GM12892 (cell line): ENCODE measurements at places on chromosomes 16 and 17.

- no peak for DNase-seq
Measured at GRCh38 chr17:280216-280615, 72.4 kb downstream of the RPH3AL start.

DNA sequence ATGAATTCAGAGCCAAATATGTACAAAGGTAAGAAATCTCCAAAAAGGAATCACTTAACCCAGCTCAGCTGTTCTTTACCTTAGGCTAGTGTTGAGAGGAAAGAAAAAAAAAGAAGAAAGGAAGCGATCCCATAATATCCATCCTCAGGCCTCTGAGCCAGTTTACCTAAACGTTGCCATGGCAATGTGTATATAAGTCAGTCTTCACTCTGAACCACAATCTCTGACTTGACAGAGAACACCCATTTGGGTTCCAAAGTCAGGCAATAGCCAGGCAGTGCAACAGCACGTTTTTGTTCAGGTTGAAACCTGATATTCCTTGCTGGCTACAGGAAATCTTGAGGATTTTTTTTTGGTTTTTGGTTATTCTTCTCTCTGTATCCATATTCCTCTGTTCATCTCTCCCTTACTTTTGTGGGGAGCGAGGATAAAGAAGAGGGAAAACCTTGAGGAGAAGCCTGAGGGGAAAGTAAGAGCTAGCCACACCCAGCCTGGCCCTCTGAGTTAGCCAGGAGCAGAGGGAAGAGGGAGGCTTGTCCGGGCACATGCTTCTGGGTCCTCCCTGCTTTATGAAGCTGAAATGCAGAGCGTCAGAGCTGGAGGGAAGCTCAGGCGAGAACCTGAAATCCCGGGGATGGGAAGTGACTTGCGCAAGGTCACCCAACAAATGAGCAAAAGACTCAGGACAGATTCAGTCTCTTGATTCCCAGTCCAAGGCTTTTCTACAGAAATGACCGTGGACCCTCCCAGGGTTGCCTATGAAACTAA, 152.7 kb downstream of the SOX9 start:
- no peak for DNase-seq

- no peak for DNase-seq
Measured at GRCh38 chr17:8994319-8994718, 27.0 kb upstream of the NTN1 start.

- DNase-seq, result no peak
Measured at GRCh38 chr16:85003076-85003475, 8.3 kb downstream of the ZDHHC7 start.

GRCh38 chr16:81457326-81458133, 12.9 kb downstream of the CMIP start:
- no peak for DNase-seq

DNA sequence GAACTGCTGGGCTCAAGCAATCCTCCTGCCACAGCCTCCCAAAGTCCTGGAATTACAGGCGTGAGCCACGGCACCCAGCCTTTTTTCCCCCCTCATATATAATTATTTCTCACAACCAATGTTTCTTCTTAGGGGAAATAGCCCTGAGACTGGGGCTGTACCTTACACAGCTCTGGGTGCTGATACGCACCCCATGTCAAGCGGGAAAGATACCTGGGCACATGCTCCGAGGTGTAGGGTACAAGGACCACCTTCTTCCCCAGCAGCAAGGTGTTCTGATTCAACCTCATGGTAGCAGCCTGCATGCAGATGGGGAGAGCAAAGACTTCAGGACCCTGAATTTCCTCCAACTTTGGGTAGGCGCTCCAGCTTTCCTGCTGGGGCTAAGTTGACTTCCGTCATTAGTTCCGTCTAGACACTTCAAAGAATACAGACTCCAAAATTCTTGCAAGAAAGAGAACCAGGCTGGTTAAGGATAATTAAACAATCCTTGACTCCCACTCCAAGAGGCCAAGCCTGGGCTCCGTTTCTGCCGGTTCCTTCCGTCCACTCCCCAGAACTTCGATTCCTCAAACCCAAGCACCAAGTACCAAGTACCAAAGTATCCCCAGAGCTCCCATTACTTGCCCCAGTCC, 619 bp downstream of the NAT9 start:
- DNase-seq, result no peak

DNA sequence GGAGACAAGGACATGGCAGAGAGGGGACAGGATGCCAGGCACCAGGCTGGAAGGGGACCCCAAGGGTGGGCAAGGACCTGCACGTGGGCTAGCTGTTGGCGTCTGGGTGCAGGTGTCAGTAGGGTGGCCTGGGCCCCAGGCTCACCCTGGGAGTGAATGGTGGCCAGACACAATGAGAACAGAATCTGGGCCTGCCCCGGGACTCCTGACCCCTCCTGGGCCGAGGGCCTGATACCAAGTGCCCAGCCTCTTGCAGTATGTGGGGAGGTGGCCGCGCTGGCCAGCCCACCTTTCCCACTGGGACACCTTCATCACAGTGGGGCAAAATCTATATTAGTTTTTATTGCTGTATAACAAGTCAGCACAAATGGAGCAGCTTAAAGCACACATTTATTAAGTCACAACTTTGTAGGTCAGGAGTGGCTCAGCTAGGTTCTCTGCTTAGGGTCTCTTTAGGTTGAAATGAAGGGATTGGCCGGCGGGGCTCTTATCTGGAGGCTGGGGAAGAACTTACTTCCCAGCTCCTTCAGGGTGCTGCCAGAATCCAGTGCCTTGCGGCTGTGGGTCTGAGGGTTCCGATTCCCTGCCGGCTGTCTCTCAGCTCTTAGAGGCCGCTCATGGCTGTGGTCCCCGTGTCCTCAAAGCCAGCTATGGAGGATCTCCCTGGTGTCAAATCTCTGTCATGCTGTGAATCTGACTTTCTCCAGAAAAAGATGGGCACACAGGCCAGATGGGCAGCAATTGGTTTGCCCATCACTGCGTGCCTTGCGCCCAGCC, 3.6 kb downstream of the PRSS33 start:
- no peak for DNase-seq

DNA sequence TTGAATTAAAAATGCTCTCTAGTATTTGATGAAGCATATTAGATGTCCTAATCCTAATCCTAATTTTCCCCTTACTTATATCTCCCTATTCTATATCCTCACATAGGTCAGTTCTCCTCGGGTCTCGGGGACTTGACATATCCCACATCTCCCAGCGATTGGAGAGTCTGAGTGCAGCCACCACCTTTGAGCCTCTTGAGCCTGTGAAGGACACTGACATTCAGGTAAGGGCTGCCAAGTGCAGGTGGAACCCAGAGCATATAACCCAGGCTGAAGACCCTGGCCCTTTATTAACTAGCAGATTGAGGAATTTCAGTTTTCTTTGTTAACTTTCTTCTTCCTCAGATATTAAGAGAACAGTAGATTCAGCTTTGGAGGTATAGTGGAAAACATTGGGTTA, 28.5 kb downstream of the NUP93 start:
- DNase-seq, result no peak

GRCh38 chr16:5490499-5490898, 392.9 kb upstream of the EEF2KMT start:
- DNase-seq, result no peak

- peak; percentile 82 for DNase-seq
Measured at GRCh38 chr17:27892866-27893769, at the start of gene LYRM9. Gene LYRM9, minus strand, starts transcription at chr17:27893365. Its CDS starts 10,671 bp downstream, at chr17:27882694.

GRCh38 chr17:15478845-15479244, 11.4 kb upstream of the CDRT4 start:
- no peak for DNase-seq

DNA sequence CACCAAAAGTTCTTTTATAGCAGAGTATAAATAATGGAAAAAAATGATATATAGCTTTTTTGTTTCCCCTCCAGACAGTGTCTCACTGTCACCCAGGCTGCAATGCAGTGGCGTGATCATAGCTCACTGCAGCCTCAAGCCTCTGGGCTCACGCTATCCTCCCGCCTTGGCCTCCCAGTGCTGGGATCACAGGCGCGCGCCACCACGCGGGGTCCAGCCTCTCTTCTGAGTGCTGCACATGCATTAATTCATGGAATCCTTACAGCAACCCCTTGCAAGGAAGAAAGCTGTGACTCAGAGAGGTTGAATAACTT, 18.0 kb upstream of the ZNF629 start:
- DNase-seq, result no peak

GRCh38 chr16:57255686-57256415, 10.8 kb downstream of the ARL2BP start:
- no peak for DNase-seq

GRCh38 chr17:38768417-38768816, 15.9 kb downstream of the PSMB3 start:
- DNase-seq, result no peak

- no peak for DNase-seq
Measured at GRCh38 chr17:43860077-43860725, 13.2 kb downstream of the CD300LG start.

DNA sequence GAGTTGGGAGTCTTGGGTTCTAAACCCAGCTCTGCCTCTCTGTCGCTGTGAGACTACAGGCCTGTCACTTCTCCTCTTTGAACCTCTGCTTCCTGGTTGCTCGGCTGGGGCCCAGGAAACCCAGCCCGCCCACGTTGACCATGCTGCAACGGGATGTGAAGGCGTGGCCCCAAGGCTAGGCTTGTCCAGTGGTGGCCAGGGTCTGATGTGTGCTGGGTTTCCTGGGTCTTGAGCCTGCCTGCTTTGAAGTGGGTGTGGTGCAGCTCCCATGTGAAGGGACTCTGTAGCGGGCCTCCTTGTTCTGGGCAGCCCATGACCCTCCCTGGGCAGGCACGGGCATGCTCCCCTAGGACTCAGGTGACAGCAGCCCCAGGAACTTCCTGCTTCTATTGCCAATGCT, 82.3 kb downstream of the SDR42E1 start:
- no peak for DNase-seq

GRCh38 chr17:4902540-4902939, 358 bp downstream of the CHRNE start:
- DNase-seq, result no peak

GRCh38 chr16:10571354-10571753, 9.0 kb downstream of the EMP2 start:
- DNase-seq, result no peak

GRCh38 chr16:77834635-77835540, 46.5 kb downstream of the VAT1L start:
- DNase-seq, result no peak

DNA sequence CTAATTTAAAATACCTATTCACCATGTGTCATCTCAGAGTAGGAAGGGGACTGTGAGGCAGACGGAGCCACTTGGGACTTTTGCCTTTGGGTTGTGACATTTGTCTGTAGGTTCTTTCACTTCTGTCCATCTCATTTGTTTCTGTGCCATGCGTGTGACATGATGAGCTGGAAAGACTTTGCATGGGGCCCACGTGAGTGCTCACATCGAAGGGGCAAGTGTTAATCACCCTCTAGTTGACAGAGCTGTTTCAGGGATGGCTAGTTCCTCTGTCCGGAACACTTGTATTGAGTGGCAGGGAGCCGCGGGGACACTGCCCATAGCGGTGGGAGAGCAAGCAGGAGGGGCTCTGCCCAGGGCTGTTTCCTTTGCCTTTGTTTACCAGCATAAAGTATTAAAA, 112.0 kb downstream of the RPTOR start:
- no peak for DNase-seq

- DNase-seq, result no peak
Measured at GRCh38 chr16:27434141-27435051, 32.4 kb downstream of the IL21R start.

GRCh38 chr17:77126519-77126918, 14.2 kb upstream of the SEC14L1 start:
- no peak for DNase-seq

DNA sequence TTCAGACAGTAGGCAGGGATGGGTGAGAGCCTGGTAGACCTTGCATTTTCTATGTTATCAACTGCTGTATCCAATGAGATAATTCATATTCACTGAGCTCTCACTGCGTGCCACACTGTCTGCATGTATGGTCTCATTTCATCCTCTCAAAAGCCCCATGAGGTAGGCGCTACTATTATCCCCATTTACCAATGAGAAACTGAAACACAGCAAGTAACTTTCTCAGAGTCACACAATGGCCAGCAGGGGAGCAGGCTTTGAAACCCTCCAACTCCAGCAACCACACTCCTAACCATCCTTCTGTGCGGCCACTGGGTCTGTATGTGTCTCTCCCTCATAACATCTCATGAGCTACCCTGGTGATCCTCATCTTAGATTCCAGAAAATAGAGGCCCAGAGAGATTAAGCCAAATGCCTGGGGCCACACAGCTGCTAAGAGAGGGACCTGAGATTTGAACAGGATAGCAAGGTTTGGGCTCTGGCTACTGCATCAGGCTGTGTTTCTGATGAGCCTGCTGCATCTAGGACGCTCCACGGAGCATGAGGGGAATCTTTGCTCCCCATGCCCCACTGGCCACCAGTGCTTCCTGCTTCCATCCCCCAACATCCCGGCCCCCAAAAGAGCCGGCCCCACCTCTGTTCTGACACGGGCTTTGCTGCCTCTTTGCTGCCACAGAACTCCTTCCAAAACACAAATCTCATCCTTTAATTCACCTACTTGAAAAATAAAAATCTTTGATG, 3.2 kb downstream of the CCR7 start:
- DNase-seq, result no peak

DNA sequence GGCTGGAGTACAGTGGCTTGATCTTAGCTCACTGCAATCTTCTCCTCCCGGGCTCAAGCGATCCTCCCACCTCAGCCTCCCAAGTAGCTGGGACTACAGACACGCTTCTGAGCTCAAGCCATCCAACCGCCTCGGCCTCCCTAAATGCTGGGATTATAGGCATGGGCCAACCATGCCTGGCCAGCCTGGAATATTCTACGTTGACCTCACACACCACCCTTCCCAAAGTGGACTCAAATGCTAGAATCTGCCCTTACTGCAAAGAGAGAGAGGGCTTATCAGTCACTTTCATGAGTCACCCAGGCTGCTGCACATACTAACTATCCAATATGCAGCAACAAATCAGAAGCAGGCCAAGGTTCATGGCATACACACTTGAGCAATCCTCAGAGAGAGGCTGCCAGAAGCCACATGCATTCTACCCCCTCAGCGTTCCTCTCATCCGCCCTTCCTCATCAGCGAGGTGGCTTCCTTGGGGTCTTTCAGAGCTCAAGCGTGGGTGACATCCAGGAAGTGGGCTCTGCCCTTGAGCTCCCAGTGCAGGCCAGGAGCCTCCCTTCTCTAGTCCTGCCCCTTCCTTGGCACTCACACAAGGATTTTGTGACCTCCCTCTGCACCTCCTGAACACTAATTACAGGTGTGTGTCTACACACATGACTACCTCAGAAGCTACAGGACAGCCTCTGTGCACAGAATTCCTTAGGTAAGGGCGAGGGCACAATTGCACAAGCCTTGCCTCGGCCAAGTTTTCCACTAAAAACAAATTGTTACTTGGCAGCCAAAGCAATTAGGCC, 24.8 kb upstream of the SIAH1 start:
- no peak for DNase-seq

DNA sequence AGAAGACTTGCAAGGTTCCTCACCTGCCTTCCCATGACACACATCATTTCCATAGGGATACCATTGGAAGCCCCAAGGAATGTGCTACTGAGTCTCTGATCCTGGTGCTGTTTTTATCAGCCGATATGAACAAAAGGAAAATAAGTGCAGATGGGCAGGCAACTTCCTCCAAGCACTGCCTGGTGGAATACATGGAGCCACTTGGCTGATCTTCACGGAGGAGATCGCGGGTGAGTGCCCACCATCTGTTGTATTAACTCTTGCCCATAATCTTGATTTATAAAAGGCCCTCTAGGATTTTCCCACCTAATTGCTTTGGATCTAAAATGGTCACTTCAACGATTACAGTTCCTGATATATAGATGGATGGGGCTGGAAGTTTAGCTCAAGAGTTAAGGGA, 24.7 kb upstream of the CDRT15 start:
- no peak for DNase-seq

- no peak for DNase-seq
Measured at GRCh38 chr16:14510939-14511799, 118.9 kb downstream of the PARN start.
